ENCODE measurements at places on chromosomes 11 and 22.
A peak's percentile ranks its signal among the peaks of the same experiment; 100 is the strongest.

DNA sequence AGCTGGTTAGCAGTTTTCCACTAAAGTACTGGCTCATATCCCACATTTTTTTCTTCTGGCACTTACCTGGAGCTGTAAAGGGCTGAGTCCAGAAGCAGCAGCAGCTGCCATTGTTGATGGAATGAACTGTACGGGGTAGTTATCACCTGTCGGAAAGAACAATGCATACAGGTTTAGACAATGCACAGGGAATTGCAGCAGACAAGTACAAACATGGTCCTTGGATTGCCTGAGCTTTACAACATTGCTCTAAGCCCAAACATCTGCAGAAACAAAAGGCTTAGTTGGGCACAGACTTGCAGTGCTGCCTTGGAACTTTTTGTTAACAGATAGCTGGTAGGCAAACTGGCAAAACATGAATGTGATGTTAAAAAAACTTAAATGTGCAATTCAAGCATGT, 258.8 kb downstream of the SOX6 start:
- DNase-seq: peak; percentile 98

GRCh38 chr11:48007677-48008076, 27.3 kb downstream of the PTPRJ start:
- no peak for DNase-seq

DNA sequence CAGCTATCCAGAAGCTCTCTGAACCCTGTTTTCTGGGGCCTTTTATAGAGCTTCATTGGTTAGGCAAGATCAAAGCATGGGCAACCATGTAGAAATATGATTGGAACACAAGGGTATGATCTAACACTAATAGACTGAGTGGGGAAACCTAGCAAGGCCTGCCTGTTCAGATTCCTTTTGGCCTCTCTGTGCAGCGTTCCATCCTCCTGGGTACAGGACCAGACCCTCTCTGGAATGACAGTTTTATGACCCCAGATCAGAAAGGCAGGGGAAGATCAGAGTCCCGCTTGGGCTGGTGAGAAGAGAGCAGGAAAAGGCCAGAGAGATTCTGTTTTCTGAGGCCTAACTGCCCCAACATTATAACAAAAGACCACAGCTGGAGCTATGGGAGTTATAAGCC, 36.7 kb upstream of the VWA5A start:
- no peak for DNase-seq

GRCh38 chr11:1162491-1163311, 4.9 kb downstream of the MUC5AC start:
- no peak for DNase-seq

DNA sequence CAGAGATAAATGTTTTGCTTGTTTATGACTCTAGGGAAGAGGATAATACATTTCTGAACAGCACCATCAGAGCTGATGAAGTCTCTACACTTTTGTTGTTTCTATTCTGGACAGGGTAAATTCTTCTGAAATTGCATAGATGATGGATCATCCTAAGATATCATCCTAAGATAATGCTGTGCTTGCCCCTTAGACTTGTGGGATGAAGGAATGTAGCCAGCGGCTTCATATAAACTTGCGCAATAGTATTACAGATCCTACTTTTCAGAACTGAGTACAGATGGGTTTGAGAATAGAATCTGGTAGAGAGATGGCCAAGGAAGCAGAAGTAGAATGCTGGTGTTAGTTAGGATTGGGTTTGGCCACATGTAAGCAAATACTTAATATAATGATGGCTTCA, 61.0 kb downstream of the NCAM1 start:
- DNase-seq: no peak

DNA sequence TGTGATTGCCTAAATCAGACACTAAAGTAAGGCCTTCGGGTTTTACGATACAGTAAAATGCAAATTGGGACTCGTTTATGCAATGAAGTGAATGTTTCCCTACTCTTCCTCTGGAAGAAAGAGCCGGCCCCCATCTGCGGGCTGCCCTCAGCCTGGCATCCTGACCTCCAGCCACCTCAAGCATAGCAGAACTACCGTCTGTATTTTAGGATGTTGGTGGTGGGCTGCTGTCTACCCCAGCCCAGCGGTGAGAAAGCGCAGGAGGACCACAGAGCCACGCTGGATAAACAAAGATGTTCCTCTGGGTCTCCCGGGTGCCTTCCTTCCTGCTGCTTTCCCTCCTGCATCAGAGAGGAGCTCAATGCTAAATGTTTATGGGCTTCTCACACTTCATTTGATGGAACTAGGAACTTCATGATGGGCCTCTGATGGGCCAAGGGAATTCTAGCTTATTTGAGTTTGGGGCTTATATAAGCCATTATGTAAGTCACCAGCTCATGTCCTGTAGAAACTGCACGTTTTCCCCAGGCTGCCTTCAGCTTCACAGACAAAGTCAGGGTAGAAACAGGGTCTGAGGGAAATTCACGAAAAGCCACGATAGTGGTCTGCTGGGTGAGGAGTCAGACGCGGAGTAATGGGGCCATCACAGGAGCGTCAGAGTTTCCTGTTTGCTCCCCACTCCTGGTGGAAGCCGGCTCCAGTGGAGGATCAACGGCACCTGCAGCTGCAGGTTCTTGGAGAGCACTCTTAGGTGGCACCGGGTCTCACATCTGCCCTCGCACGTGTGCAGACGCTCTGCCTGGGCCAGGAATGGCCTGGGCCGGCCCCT, 287.4 kb downstream of the BRD1 start:
- DNase-seq: no peak

- DNase-seq: no peak
Measured at GRCh38 chr22:43133401-43133800, 9.8 kb downstream of the MCAT start.

DNA sequence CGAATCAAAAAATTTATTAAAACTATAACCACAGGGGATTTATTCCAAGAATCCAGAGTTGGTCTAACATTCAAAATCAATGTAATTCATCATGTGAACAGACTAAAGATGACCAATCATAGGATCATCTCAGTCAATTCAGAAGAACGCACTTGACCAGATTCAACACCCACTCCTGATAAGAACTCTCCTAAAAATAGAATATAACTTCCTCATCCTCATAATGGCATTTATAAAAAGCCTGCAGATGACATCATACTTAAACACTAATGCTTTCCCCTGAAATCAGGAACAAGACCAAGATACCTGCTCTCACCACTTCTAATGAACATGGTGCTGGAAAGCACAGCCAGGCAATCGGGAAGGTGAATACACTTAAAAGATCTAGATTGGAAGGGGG, 10.5 kb upstream of the MUC2 start:
- no peak for DNase-seq

DNA sequence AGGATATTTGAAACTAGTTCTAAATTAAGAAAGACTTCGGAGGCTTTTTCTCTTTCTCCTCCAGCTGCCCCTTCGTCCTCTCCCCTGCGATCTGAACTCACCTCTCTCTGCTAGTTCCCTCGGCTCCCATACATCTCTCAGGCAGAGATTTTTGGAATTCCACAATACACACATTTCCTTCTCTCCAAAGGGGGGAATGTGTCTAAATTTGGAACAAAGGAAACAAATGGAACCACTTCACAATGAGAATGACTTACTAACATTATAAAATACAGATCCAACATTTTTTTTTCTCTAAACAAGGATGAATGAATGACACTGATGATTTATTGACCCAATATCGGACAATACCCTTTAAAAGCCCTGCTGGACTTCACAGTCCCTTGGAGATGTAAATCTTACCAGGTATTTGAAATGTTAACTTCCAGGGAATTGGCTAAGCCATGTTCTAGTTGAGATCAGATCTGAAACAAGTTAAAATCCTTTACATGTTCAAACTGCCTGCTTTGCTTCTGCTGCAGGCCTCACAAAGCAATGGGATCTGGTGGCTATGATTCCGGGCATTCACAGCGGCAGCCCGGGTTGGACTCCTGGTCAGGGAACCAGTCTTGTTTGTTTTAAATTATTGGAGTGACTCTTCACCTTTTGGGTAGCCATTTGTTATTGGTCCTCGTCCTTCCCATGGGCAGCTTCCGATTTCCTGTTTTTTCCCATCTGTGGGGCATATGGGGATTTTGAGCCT, 20.5 kb upstream of the GSTP1 start:
- no peak for DNase-seq

GRCh38 chr11:114880442-114880841, 202.1 kb downstream of the NXPE2 start:
- no peak for DNase-seq

DNA sequence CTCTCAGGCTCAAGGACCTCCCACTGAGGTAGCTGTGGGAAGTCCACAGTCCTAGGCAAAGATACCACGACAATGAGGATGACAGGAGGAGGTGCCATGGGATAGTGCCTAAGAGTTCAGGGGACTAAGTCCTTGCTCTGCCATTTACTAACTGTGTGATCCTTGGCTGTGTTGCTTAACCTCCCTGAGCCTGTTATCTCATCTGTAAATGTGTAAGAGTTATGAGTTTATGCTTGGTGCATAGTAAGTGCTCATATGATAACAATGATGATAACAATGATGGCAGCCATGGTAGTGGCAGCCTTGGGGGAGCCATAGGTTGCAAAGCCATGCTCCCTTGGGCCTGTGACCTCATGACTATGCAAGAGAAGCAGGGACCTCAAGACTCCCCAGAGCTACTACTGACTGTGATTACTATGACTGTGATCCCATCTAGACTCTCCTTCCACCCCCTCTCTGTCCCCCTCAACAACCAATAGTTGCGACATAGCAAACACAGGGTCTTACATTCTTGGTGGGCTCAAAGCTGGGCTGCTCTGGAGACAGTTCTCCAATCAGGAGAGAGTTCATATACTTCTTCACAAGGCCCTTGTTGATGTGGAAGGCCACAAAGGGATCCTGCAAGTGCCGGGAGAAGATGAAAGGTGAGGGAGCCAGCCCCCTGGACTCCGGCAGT, 3.9 kb downstream of the FADS1 start:
- no peak for DNase-seq

DNA sequence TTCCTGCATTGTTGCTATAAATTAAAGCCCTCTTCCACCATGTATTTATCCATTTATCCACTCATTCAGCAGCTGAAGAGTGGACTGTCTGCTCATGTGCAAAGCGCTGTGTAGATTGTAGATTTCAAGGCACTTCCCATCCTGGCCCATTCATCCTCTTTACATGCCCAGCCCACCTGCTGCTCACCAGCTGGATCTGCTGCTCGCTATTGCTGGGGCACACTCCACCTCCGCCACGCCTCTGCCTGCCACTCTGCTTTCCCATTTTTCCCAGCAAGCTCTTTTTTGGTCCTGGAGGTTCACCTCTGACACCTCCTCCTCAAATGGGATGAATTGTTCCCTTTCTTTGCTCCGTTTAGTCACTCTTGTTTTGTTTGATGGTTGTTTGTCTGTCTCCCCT, 48.3 kb downstream of the CEP164 start:
- DNase-seq: no peak

DNA sequence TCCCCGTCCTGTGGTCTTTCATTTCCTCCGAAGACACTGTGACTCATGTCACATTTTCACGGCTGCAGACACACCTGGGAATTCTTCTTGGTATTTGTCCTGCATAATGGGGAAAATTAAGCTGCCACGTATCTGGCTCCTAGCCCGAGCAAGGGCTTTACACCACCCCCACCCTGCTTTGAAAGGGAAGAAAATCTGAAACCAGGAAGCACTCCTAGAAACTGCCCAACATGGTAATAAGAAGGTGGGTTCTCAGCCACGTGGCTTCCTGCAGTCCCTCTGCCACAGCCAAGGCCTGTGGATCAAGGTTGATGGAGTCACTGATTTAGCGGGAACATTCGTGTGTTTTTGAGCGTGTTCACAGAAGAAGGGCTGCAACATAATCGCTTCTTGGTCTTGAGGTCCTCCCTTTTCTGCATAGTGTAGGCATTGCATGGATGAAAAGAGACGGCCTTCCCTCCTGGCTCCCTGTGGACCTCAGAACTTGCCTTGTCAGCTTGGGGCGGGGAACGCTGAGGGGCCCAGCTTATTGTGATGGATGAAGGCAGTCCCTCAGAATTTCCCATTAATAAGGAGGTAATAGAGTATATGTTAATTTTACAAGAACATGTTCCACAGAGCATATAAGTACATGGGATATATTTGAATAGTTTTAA, 292.0 kb downstream of the NTM start:
- DNase-seq: no peak

DNA sequence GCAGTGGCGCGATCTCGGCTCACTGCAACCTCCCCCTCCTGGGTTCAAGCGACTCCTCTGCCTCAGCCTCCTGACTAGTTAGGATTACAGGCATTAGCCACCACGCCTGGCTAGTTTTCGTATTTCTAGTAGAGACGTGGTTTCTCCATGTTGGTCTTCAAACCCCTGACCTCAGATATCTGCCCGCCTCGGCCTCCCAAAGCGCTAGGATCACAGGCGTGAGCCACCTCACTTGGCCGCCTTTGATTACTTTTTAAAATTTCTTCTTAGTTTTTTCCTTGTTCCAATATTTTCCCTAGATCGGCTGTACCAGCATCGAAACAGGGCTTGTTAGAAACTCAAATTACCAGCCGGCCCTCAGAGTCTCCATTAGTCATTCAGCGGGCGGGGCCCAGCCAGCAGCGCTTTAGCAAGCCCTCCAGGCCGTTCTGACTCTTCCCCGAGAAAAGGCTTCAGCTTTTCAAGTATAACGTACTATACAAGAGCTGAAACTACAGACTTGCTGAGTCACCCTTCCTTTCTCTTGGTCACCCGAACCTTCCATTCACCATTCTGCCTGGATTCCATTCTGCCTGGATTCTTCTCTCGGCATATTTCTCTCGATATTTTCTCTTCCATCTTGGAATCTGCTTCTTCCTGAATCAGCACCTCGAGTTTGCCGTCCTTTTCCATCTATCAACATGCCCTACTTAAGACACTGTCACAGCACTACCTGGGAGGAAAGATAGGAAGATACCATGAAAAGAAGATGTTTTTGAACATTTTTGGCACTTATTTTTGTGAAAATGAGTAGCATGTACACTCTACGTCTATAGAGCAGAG, 6.7 kb upstream of the CAPRIN1 start:
- DNase-seq: no peak

GRCh38 chr11:1840780-1841480, 2.1 kb downstream of the TNNI2 start:
- no peak for DNase-seq

DNA sequence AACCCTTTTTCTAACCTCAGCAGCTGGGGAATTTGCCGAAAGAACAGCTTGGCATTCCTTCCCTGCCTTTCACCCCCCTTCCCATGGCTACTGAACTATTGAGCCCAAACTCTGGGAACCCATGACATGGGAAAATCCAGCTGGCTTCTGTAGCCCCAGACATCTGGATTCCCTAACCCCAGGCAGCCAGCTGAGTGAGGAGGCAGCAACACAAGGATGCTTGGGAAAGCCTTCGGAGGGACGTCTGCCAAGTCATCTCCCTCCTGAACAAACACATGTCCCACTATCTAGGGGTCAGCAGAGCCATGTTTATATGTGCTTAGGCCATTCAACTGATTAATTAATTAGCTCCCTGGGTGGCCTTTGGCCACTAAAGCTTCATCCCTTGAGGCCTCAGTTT, 21.6 kb downstream of the LRRC55 start:
- DNase-seq: no peak

- DNase-seq: no peak
Measured at GRCh38 chr11:44003736-44004451, 43.9 kb upstream of the ACCSL start.
